ENCODE measurements at places on chromosomes 4 and X.
A peak's percentile ranks its signal among the peaks of the same experiment; 100 is the strongest.

DNA sequence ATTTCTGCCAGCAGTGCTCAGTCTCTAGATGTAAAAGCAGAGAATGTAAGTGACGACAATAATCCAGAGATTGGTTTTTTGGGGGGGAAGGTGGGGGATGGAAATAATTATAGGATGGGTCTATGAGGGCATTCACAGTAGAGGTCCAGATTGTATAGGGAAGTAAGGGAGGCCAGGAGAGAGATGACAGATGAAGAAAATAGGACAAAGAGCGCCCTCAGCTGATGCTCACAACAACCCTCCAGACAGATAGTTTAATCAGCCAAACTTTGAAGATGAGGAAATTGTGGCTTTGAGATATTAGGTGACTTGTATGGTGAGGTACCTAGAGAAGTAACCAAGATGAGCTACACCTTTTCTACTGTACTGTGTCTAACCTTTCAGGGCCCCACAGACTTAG is 137.9 kb downstream of the MAGEB17 start:
- DNase-seq = no peak

- DNase-seq = peak; percentile 80
Observed at GRCh38 chr4:25351777-25352416, 25.2 kb upstream of the ANAPC4 start.

GRCh38 chr4:182825786-182826185 is 91.4 kb downstream of the DCTD start:
- DNase-seq = no peak

- DNase-seq = no peak
Observed at GRCh38 chr4:167274351-167274750, 40.1 kb upstream of the SPOCK3 start.

- peak; percentile 19 for DNase-seq
Observed at GRCh38 chr4:121189326-121190215, 25.4 kb upstream of the TNIP3 start.

- DNase-seq = peak; percentile 63
Observed at GRCh38 chr4:13968723-13969122, 341.2 kb upstream of the BOD1L1 start.

GRCh38 chr4:166816890-166817289 is 417.4 kb downstream of the SPOCK3 start:
- DNase-seq = peak; percentile 29

DNA sequence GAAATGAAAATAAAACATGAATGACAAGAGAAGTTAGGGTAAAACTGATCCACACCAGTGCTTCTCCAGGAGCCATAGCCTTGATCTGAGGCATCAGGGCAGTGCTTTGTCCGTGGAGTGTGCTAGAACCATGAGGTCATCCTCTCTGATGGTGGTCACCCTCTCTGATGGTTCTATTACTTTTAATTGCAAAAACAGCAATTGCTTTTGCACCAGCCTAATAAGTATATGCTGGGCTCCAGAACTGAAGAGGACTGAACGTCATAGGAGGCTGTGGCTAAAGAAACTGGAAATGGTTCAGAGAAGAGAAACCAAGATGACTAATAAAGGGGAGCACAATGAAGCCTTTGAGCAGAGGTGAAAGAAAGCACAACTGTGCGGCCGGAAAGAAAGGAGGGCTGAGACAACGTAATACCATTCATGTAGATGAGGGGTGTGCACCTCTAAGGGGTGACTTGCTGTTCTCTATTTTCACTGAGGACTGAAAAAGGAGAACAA is 17.0 kb upstream of the TMEM154 start:
- peak; percentile 40 for DNase-seq

GRCh38 chr4:158782551-158783360 is 13.9 kb downstream of the FNIP2 start:
- DNase-seq = no peak
